CD4-positive, alpha-beta memory T cell (primary cell): ENCODE measurements at places on chromosomes 3 and 15.

GRCh38 chr3:37646865-37647264, 214.8 kb upstream of the CTDSPL start:
- DNase-seq = no peak

DNA sequence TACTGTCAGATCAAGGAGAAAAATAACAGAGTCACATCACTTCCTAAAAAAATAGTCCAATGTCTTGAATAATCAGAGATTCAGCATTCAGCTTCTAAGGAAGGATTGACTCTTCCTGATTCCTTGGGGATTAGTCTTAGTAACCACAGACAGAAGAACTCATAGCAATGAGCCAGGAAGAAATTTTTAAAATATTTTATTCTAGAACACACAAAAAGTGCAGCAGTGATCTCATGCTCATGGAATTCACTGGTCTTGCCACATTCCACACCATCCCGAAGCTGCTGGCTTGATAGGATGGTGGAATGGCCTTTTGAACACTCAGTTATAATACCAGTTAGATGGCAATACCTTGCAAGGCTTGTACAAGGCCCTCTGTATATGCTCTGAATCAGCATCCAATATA, 43.0 kb upstream of the ABI3BP start:
- no peak for DNase-seq

DNA sequence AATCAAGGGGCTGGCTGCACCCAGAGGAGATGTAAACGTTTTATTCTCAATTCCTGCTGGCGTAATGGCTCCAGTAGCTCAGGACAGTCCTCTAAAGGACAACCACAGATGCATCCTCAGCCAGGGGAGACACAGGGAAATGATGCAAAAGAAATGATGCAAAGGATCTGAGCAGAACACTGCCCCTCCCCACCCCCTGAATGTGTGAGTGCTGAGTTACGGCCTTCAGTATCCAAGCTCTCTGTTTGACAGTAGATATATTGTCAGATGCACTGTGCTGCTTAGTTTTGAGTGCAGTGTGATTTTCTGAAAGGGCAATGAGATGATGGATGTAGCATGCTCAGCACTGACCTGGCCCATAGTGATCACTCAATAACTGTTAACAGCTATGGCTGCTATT, 41.4 kb upstream of the CTDSPL start:
- DNase-seq = no peak

- DNase-seq = no peak
Measured at GRCh38 chr3:193498215-193498614, 56.5 kb downstream of the ATP13A4 start.

DNA sequence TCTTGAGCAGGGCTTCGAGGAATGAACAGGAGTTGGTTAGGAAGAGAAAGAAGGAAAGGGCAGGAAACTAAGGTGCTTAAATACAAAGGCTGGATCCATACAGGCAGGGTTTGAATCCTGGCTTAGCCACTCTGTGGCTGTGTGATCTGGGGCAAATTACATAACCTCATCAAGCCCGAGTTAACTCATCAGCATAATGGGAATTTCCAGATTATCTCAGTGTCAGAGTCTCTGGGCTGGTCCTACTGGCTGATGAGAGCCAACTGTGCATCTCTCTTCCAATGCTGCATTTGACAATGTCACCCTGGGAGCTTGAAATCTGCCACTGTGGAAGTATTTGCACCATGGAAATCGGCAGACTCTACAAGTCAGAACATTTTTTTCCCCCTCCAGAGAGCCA, 83.8 kb upstream of the SLC6A6 start:
- DNase-seq = no peak
